ENCODE measurements at places on chromosomes 7 and 10.

- no peak for DNase-seq
Measured at GRCh38 chr10:79542626-79543025, 17.6 kb downstream of the SFTPA2 start.

DNA sequence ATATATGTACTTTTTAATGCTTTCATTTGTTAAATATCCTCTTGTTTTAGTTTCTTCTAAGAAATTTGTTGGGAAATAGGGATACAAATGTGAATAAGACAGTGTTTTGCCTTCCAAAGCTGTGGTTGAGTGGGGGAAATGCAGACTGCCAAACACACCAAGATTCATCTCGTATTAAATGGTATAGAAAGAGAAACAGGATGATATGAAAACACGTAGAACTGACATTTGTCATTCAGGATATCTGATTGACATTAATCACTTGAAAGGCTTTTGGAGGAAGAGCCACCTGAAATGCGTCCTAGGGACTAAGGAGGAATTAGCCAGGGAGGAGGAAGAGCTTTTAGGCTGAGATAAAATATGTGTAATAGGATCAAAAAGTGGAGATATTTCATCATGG, 287.4 kb upstream of the SEMA3C start:
- DNase-seq, result no peak

GRCh38 chr10:49389361-49389933, 6.4 kb downstream of the DRGX start:
- DNase-seq, result no peak

DNA sequence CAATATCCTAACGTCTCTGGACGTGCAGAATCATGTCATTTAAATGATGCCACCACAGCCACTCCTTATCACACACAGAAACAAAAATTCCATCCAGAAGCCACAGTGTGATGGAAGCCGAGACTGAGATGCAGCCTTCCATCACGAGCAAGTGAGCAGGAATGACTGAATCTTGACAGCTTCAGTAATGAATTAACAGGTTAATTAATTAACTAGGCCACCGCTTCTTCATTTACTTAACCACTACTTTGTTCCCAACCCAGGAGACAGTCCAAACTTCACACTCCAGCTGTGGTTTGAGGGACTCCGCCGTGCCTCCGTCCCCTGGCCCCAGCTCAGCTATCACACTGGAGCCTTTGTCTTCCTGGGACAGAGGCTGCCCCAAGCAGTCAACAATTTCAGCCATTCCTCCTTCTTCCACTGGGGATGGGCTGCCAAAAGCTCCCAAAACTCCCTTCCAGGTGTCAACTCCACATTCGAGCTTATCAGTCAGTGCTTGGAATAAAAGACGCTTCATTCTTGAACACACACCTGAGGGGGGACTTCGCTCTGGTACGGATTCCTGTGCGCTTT, 65.9 kb downstream of the FGFR2 start:
- no peak for DNase-seq

DNA sequence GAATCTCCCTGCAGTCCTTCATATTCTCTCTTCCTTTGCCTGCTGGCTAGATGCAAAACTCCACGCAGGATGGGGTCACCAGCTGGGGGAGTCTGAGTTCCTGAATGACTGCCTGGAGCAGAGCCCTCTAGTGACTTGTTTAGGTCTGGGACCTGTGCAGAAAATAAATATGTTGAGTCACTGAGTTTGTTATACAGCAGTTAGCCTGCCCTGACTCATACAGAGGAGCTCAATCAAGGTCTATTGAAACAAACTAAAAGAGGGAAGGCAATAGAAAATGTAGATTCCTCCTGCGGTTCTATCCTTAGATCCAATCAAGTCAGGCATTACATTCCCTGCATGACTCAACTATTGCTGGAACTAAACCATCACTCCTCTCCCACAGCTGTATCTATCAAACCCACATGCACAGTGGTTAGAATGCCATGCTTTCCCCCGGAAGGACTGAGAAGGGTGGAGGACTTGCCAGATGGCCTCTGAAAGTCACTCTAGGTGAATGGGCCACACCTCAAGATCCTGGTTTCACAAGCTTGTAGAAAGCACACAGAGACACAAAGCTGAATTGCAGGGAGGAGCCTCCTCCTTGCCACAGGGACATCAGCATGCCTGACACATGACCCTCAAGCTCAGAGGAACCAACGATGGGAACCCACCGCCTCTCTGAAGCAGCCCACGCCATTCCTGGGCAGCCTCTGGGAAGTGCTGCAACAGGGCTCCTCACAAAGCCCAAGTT, 73.9 kb downstream of the SH3PXD2A start:
- no peak for DNase-seq

- no peak for DNase-seq
Measured at GRCh38 chr7:680411-681127, 45.9 kb upstream of the DNAAF5 start.

- DNase-seq, result no peak
Measured at GRCh38 chr10:4778761-4779160, 47.2 kb upstream of the AKR1E2 start.

DNA sequence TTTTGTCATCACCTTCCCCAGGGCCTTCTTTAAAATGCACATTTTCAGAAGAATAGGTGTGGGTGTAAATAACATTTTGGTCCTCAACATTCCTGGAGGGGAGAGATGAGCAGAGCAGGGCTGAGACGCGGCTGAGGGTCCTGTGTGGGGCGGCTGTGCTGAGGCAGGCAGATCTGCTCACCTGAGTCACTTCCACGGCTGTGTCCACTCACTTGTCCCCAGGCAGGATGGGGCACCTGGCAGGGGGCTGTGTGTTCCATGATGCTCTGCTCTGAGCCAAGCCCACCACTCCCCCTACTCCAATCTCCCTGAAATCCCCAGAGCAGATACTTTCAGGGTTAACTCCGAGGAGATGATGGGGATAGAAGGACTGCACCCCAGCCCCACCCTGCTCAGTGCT, 93.8 kb downstream of the GLRX3 start:
- no peak for DNase-seq

DNA sequence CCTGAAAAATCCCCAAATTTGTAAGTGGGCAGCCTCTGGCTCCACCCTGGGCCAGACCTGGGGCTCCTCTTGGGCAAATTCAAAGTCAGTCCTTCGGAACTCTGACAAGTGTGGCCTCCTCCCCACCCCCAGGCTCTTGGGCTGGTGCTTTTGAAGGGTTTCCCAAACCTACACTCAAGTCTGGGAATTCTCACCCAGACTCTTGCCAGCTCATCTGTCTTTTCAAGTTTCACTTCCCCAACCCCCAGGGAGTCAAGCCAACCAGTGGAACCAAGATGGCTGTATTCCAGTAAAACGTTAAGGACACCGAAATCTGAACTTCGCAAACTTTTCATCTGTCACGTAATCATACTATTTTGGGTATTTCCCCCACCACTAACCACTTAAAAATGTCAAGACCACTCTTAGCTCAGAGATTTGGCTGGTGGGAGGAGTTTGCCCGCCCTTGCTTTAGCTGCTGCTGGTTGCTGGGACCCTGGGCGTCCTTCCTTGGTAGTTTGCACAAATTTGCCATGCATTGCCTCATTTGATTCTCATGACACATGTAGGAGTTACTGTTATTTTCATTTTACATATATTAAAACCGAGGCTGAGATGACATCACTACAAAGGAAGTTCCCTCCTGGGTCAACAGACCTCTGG, 1.7 kb upstream of the MYO1G start:
- no peak for DNase-seq

GRCh38 chr7:131365838-131366237, 38.2 kb downstream of the MKLN1 start:
- no peak for DNase-seq

GRCh38 chr7:142409471-142409870, 151.6 kb upstream of the PRSS58 start:
- DNase-seq, result no peak

DNA sequence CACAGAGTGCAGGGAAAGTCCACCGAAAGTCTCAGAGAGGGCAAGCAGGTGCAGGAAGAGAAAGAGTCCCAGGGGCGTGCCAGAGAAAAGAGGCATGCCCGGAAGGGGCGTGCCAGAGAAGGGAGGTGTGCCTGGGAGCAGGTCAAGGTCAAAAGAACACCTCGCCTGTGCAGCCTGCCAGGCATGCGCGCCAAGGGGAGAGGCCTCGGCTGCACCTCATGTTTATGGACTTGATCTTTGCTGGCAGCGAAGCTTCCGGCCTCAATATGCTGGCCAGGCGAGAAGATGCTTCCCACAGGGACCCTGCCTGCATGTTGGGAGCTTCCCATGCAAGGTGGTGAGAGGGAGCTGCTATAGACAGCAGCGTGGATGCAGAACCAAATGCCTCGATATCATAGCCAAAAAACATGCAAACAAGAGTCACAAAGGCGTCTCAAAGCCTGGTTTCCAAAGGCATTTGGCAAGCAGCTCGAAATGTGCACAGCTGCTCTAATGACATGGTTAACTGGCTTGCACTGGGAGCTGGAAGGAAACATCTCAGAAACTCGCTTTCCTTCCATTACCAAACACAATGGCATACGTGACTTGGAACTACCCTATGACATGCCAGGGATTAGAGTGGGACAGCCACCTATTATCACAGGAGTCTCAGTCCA, 192.5 kb upstream of the PPP2R2D start:
- DNase-seq, result no peak

DNA sequence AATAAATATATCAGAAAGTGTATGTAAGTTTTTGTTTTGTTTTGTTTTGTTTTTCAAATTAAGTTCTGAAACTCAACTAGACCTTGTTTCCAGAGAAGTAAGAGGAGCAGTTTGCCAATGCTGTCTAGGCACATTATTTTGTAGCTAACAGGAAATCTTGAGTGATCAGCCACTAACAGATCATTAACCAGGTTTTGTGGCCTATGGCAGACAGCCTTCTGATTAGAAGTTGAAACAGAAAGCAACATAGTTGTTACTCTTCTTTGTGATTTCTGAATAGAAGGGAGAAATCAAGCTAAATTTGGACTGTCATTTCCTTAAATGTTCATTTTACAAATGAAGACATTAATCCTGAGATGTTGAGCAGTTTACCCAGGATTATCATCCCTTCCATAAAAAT, 142.6 kb downstream of the PLXDC2 start:
- DNase-seq, result no peak

DNA sequence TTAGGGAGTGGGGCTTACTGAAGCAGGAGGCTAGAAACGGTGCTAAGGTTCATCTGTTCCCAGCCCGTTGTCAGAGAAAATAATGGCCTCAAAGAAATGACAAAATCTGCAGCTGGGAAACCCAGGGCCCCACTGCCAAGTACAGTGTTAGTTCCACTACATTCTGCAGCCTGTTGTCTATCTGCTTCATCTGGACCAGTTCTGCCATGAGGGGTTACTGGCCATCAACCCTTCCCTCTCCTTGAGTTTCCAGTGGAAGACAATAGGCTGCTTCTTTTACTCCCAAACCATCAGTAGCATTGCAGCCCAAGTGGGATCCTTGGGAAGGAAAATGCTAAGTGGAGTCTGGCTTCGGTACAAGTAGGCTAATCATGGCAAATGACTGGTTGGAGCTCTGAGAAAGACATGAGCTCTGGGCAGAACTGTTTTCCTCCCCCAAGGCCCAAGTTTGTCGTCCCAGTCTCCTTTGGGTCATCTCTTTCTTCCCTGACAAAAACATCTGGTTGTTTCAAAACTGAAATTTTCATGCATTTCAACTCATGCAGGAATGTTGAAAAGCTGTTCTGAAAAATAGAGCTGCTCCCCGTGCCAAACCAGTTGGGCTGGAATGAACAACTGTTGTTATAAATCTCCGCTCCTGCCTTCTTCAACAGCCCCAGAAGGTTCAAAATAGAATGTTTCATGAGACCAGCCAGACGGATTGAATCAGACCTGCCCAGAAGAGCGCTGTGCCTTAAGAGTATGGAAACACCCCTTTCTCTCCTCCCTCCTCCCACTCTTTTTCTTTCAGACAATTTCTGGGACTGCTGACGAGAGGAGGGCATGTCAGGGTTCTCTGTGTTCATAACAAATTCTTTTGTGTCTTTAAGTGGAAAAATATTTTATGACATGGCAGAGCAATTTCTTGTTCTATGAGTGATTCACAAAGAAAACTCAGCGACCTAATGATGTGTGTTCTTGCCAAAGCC, 116.6 kb downstream of the RAB18 start:
- DNase-seq, result no peak

DNA sequence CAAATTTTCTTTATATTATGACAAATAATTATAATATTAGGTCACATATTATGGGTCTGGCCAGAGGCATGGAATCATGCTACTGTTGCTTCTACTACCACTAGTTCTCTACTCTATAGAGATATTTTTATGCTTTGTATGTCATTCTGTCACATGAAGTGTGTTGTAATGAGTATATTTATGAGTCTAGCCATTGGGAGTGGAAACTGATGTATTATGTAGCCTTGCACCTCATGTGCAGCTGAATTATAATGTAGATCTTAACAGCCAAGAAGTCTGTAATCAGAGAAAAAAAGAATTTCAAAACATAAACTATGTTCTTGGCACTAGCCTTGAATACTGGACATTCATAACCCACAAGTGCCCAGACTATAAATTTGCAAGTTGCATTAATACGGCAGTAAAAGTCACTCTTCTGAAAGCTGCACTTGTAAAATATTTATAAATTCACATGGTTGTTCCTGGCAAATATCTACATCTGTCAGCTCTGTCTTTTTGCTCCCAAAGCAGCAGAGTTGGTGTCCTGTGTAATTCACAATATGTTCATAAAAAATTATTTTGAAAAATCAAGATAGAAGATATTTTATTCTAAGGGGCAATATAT, 48.6 kb upstream of the SKAP2 start:
- no peak for DNase-seq

DNA sequence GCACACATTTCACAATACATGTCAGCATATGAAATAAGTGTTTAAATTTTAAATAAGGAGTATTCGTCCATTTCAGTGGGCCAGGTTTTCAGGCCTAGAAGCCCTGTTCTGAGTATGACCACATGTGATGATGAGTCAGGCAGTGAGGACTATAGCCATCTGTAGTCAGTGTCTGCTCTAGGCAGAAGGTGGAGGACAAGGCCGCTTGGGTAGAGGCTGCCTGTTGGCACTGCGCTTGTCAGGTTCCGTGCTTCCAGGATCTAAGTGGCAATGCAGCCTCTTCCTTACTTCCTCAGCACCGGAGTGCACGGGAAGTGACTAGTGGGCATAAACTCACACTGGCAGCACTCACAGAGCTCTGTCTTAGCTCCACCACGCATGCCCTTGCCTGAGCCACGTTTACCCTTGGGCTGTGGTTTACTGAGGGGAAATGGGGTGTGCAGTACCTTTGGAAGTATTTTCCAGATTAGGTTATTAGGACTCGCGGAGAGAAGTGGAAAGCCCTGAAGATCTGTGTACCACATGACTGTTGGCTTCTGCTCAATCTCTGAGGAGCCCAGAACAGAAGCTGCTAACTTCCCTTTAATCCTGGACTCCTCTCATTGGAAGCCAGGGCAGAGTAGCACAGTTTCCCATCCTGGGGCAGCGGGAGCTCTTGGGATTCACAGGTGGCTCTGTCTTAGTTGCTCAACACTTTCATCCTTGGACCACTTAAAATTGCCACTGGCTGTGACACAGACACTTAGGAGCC, 87.5 kb upstream of the GJD4 start:
- no peak for DNase-seq

GRCh38 chr10:118107541-118107940, 60.8 kb upstream of the RAB11FIP2 start:
- no peak for DNase-seq

GRCh38 chr7:22787951-22788350, 34.7 kb downstream of the TOMM7 start:
- DNase-seq, result no peak

GRCh38 chr10:126502441-126502840, 114.2 kb upstream of the ADAM12 start:
- DNase-seq, result no peak

All from right kidney (tissue), 9 donors.